ENCODE measurements at places on chromosomes 1 and 21.

DNA sequence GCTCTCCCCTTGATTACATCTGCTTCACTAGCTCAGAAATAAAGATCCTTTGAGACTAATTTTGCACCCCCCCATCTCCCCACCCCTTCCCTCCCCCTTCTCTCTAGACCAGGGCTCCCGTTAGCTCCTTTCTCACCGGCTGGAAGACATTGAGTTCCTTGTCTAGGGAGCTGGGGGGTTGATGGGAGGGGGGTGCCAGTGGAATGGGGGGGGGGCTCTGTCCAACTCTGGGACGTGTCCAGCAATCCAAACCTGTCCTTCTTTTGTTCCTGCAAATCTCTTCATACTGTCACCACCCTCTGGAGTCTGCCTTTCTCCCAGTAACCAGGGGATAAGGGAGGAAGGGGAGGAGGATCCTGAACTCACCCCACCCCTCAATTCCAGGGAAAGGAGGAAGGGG is 61.9 kb downstream of the RHBG start:
- no peak for DNase-seq

DNA sequence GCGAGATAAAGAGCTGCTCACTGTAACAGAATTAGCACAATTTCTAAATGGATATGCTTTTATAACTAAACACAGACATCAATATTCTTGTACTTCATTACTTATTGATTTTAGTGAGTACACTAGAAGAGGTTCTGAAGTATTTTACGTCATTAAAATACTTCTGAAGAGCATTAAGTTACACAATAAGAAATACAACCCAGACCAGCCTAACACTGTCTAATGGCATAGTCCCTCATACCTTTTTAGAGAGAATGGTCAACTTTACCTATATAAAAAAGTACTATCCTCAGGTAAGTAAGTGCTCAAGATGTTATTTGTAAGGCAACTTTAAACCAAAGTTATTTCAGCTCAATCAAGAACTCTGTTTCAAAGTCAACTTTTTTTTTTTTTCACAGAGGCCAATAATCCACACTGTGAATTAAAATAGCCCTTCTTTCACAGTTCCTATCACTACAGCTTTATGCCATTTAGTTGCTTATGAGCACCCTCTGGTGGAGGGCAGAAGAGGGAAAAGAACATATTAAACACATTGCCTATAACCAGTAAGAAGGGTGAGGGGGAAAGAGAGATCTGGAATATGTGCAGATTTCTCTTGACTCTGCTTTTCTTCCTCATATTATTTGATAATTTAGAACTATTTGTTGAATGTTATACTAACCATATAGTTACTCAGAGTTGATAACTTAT is 182.1 kb upstream of the DMRTA2 start:
- no peak for DNase-seq

DNA sequence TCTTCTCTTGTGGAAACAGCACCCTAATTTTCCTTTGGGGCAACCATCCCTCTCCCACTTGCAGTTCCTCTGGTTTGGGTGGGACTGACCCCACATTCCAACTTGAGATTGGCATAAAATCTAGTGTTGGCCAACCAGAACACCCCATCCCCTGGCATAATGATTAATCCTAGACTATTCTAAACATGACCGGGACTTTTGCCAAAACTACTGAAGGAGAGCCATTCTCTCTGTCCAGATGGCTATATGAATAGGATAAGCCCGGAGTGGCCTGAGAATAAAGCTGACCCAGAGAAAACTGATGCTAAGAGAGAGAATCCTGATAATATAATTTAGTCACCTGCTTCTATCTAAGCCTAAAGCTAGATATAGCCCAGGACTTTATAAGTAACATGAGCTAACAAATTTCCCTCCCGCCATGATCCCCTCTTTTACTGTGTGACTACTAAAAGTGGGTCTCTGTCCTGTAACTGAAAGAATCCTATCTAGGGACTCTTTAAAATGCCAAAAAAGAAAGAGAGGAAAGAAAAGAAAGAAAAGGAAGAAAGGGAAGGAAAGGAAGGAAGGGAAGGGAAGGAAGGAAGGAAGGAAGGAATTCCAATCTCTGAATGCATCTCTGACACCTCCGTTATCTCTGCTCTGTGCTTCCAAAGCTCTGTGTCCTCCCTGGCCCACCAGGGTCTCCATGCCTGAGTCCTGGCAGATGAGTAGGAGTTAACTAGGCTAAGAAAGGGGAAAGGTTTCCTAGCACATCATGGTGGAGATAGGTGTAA is 28.0 kb upstream of the NRDC start:
- DNase-seq, result no peak

- no peak for DNase-seq
Observed at GRCh38 chr1:97524211-97524610, 396.6 kb downstream of the DPYD start.

- no peak for DNase-seq
Observed at GRCh38 chr1:67441739-67442281, 11.6 kb upstream of the SERBP1 start.

All from DND-41 (cell line).